Aortic smooth muscle cell (primary cell): ENCODE measurements at places on chromosomes 2 and 18. TPM values are rescaled to one million over a fixed set of nuclear protein-coding genes. Genes with fewer than 3 reads are reported as not detected.

The B3GNT7 gene
- 0.25 and 0.26 TPM in 2 replicates for total RNA-seq

The SETBP1 gene
- total RNA-seq = 2.6 and 3.7 TPM in 2 replicates

The FAP gene
- total RNA-seq = 91.9 and 141 TPM in 2 replicates

The ABCG8 gene
- not detected in 2 replicates for total RNA-seq
